ENCODE measurements at places on chromosomes 2 and 18.

DNA sequence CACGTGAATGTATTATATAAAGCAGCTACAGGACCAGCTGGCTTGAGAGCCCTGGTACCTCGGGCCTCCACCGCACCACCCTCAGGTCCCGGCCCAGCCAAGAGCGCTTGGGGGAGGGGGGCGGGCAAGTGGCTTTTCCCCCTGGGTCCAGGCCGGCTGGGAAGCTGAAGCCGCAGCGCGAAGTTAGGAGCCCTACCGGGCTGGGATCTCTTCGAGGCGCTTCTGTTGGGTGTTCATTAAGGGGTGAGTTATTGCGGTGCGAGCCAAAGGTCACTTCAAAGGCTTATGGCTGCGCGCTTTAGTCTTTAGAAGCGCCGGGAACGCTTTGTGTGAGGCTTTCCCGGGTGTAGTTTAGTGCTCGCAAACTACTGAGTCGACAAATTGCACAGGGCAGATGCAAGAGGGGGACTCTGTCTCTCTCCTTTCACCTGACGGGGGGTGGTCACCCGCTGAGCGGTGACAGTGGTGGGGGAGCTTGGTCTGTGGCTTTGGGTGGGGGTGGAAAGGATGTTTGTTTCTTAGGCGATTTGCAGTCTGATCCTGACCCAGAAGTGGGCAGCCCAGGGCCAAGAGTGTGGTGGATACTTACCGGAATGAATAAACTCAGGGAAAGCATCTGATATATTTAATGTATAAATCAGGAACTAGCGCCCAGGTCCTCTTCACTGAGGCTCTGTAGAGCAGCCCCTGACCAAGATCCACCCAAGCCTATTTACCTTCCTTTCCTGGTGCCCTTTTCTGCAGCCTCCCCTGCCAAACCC, 6.0 kb downstream of the HOXD3 start:
- DNase-seq: no peak

- DNase-seq: no peak
Measured at GRCh38 chr2:127864877-127865276, 6.9 kb upstream of the POLR2D start.

DNA sequence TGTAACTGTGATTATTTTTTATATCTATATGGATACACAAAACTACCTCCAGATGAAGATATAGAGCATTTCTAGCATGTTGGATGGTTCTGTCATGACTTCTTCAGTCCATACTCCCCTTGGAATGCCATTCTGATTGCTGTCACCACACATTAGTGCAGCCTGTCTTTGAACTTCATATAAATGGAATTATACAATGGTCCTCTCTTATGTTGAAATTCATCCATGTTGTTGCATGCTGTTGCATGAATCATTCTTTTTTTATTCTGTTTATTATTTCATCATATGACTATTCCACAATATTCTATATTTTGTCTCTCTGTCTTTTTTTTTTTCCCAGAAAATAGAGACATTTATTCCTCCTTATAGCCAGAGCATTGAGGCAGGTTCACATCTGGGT, 74.1 kb downstream of the OSBPL6 start:
- DNase-seq: no peak

- DNase-seq: no peak
Measured at GRCh38 chr2:82789851-82790205, 1669.3 kb downstream of the SUCLG1 start.

DNA sequence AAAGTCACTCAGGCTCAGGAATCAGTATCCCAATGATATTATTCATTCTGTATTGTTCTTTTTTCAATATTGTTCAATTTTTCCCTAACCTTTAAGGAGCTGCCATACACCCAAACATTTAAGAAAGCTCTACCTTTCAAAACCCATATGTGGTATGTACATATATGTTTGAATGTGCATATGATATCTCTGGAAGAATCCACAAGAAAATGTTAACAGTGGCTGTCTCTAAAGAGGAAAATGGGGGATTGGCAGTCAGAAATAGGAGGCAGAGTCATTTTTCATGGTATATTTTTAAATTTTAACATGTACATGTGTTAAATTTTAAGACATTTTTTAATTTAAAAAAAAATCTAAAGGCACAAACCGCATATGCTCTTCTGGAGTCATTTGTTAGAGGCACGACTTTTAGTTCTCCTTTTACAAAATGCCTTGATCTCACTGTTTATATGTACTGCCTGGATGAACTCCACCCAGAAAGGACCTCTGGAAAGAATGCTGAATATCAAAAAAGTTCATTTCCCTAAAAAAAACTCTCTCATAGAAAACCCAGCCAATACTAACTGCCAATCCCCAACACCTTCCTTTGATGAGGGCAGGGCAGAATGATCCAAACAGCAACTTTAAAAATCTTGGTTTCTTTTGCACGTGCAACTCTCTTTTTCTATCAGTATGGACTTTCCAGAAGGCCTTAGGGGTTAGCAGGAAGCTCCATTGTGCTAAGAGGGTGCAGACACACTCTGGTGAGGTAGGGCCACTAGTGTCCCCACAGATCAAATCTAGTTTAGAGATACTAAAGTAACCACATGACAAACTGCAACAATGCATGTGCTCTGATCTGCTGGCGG, 23.6 kb downstream of the KCTD1 start:
- DNase-seq: no peak

DNA sequence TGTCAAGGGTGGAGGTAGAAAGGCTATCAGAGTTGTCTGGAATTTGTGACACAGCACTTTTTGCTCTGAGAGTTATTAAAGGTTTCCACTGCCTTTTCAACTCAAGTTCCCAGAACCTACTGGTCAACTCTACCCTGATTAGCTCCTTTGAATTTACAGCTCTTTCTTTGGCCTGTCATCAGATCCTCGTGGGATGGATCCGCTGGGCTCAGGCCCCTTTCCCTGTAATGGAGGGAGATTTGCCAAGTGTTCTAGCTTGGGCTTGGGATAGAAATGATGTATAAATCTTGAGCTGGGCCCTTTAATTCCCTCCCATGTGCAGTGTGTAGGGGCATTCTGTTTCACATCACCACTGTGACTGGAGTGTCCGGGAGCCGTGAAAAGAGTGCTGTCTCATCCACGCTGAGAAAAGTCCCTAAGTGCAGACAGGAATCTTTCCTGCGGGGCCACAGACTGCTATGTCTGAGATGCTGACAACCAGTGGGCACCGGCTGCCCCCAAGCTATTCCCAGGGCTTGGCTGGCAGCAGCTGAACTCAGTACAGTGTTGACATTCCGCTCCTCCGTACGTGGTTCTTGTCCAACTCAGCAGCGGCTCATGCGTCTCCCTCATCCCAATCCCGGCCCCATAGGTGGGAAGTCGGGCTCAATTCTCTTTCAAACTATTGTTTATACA, 46.9 kb upstream of the ARHGAP28 start:
- DNase-seq: no peak

- no peak for DNase-seq
Measured at GRCh38 chr2:46559261-46559660, 79.9 kb downstream of the TMEM247 start.

DNA sequence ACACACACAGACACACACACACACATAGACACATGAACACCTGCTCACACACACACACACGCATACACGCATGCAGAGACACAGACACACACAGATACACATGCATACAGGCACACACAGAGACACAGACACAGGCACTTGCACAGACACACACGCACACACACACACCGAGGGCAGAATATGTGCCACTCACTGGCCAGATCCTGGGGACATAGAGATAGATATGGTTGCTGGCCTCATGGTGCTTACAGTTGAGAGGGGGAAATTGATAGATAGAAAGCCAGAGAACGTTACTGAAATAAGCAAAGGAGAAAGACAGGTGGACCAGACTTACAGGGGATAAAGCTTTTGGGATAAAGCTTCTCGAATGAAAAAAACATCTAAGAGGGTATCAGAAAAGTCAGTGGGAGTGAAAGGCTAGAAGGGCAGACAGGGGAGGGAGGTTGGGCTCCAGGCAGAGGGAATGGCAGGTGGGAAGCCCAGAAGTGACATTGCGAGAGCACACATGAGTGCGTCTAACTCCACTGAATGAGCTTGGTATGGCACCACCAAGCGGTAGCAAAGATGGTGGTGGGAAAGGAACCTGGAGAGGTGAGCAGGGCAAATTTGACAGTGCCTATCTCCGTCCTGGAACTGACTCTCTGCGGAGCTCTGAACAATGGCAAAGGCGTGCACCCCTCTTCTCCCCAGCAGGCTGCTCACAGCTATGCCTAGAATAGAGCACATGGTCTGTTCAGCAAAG, 390.1 kb upstream of the TRIB2 start:
- no peak for DNase-seq

DNA sequence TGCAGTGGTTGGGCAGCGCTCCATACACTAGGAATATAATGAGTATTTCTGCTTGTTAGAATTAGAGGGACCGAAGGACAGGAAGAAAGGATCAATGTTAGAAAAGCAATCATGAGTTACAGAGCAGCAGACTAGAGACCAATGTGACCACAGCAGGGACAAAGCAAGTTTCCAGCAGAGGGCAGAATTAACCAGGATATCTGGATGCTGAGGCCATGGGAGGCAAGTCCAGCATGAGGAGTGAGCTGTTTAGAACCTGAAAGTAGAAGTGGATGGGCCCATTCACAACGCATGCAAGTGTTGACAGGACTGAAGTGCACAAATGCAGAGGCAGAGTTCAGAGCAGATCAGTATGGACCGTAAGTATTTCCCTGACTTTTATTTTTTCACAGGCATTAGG, 910.4 kb upstream of the GYPC start:
- no peak for DNase-seq

- no peak for DNase-seq
Measured at GRCh38 chr18:56146565-56146964, 491.8 kb downstream of the TXNL1 start.

GRCh38 chr2:196533772-196534397, 105.6 kb upstream of the CCDC150 start:
- DNase-seq: no peak

DNA sequence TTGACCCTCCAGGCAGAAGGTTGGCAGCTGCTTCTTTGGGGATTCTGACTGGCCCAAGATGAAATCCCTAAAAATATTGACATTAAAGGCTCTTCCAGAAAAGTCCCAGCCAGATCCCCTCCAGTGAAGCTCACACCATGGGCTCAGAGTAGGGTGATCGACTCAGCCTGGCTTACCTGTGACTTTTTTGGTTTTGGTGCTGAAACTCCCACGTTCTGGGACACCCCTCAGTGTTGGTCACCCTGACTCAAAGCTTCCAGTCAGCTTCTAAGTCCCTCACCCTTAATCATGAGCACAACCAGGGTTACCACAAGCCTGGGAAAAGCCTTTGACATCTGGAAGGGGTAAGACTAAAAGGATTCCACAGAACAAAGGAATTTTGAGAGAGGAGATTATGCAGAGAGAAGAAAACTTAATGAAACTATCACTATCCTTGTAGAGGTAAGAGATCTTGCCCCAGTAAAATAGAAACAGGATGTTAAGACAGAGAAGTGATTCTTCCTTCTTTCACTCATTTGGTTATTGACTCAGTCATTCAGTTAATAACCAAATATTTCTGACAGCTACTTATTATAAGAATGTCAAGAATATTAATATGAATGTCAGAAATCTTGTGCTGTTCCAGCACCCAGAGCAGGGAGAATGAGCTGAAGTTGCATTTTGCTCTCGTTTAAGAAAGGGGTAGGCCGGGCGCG, 66.8 kb upstream of the SEC11C start:
- no peak for DNase-seq

GRCh38 chr18:13836559-13836958, 12.6 kb downstream of the MC5R start:
- DNase-seq: no peak

DNA sequence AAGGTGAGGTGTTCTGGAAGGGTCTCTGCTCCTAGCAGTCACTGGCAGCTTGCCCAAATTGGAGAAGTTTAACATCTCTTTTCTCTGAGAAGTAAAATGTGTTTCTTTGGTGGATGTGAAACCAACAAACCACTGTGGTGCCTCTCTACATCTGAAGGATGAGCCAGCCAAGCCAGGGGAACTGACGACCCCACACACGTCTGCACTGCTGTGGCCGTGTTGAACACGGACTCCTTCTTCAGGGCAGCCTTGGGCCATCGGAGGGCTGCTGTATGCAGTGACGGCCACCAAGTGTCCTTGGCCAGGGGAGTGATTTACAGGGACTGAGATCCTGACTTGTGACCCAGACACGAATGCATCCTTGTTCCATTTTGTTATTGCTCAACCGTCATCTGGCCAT, 207.8 kb downstream of the ACKR3 start:
- peak; percentile 45 for DNase-seq

- no peak for DNase-seq
Measured at GRCh38 chr2:143071185-143071876, 57.9 kb upstream of the ARHGAP15 start.

DNA sequence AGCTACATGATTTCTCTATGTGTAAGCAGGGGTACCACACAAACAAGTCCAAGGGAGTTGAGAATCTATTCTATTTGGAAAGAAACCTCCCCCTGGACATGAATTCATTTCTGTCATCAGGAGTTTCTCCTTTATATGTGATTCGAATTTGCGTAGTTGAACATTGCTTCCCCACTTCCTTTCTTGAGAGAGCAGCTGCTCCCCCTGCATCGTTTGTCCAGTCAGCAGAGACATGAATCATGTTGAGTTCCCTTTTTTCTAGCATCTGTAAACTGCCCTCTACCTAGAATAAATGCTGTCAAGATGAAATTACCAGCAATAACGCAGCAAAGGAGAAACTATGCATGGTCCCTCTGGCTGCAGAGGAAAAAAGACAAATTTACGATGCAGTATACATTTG, 73.8 kb downstream of the KIF5C start:
- no peak for DNase-seq

DNA sequence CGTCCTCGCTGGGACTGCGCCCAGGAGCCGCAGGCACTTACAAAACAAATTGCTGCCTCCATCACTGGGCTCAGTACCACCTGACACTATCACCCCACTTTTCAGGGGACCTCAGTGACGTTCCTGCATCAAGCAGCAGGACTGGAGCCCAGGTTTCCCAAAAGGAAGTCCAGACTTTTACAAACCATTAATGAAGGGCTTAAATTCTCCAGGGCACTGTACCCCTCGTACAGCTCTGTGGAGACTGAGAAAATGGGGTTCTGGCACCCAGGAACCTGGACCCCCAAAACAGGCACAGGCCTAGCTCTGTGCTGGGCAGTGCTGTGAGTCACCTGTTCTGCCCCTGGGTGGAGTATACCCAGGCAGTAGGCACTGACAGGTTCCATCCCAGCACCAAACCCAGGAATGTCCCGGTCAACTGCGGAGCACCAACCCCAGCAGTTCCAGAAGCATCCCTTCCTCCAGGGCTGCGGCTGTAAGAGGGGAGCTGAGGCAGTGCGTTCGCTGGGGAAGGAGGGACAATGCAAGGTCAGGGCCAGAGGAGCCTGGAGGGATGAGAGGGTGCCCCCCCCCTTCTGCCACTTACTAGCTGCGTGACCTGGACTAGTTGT, 24.6 kb upstream of the NOTO start:
- no peak for DNase-seq

DNA sequence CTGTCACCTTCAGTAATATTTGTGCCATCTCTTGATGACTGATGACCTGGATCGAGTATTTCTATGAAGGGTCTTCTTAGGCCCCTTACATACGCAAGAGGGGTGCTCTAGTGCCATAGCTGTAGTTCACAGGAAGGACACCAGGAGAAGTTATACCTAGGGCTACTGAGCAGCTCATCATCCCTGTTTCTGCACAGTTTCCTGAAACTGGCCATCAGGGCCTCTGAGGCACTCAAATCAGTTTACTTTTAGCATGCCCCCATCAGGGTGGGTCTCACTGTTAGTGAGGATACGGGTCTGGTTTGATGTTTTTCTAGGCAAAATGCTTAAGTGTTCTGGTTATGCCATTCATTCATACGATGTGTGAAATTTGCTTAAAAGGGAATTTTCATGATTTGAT, 20.0 kb upstream of the FBLN7 start:
- no peak for DNase-seq

All from suprapubic skin (tissue), 4 donors.